NCI-H187 (cell line): ENCODE measurements at places on chromosomes 1 and 21.

DNA sequence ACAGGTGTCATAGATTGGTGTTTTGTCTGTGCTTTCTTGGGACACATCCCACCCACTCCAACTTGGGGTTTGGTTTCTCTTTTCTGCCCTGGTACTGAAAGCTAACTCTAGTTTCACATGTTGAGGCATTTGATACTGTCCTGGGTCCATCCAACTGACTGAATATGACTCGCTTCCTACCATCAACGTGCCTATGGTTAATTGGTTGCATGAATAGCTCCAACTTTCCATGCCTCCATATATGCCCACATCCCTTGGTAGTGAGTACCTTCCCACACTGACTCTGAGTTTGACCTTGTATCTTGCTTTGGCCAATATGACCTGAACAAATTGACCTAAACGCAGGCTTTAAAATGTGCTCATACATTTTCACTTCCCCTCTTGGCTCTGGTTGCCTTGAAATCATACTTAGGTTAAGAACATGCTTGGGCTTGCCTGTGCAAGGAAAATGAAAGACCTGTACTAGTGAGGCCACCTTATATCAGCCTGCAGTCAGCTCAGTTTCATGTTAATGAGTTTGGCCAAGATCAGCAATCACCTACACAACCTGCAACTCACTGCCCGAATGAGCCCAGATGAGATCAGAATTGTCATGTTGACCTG, 81.0 kb upstream of the KCNK2 start:
- DNase-seq: no peak

DNA sequence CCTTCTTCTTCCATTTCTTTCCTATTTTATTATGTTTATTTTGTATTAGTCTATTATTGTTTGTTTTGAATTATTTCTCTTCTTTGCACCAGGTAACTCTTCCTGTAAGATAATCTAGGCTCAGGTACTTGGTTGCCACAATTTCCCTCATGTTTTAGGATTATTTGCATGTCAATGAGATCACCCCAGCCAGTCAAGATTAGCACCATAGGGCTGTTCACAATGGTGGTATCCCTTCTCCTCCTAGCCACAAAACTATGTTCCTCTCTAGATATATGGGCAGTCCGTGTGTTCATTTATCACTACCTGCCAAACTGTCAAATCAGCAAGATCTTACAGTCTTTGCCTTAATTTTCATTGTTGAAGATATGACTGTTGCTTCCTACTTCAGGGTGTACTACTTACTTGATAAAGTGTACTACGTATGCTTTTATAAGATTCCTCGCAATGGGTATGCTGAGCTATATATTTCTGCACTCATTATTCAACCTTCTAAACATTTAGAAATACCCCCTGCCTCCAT, 1536.2 kb downstream of the PLA2G4A start:
- DNase-seq: no peak

- no peak for DNase-seq
Measured at GRCh38 chr1:29789910-29790247, 553.6 kb downstream of the PTPRU start.

DNA sequence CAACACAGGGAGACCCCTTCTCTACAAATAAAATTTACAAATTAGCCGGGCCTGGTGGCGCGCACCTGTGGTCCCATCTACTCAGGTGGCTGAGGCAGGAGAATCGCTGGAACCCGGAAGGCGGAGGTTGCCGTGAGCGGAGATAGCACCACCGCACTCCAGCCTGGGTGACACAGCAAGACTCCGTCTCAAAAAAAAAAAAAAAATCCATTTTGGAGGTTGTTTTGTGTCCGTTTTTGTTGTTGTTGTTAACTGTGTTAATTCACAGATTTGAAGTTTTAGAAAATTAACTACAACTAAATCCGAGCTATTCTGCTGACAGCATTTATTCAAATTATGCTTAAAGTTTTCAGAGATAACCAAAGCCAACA, 618 bp downstream of the CLCC1 start:
- DNase-seq: no peak

DNA sequence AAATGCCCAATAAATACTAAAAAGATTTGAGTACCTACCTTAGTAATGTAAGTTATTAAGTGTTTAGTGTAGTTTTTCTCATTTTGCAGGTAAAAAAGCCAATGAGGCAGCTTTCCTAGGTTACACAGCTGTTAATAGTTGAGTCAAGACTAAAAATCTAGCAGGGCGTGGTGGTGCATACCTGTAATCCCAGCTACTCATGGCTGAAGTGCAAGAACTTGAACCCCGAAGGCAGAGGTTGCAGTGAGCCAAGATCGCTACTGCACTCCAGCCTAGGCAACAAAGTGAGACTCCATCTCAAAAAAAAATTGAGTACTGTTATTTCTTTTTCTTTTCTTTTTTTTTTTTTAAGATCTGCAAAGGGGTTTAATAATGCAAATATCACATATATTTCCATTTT, 7.7 kb downstream of the YBX1 start:
- DNase-seq: no peak

DNA sequence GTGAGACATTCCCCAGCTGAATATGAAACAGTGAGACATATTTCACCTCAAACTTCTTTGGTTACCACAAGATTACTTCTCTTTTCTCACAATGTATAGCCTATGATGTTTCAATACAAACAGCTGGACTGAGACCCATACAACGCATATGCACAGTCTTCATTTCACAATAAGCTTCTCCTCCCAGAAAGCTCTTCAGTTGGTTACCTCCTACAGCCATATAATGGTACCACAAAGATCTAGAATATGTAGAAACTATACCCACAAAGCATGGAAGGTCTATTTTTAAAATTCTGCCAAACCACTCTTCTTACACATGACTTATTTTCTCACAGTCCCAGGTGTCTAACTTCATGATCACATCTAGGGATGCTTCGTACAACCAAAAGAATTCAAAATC, 70.8 kb downstream of the JAK1 start:
- no peak for DNase-seq

DNA sequence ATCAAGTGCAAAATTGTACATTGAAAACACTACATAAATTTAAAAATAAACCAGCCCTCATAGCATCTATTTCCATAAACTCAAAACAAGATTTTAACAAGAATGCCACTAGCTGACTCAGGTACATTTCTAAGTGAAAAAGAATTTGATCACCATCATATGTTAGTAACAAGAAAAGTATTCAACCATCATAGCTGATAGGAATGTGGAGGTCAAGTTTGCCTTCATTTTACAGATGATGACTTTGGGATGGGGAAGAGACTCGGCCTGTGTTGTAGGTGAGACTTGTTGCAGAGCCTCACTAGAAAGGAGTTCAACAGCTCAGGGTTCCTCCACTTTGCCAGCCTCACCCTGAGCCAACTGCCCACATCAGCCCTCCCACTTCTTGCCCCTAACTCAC, 318.8 kb upstream of the FAM78B start:
- DNase-seq: no peak

GRCh38 chr21:27825035-27825434, 858.1 kb upstream of the ADAMTS5 start:
- DNase-seq: no peak
